ENCODE measurements at places on chromosomes 5 and 9.

GRCh38 chr9:107635803-107636174 is 146.2 kb upstream of the KLF4 start:
- DNase-seq: no peak

GRCh38 chr5:138754699-138755057 is 1.5 kb downstream of the CTNNA1 start:
- no peak for DNase-seq

DNA sequence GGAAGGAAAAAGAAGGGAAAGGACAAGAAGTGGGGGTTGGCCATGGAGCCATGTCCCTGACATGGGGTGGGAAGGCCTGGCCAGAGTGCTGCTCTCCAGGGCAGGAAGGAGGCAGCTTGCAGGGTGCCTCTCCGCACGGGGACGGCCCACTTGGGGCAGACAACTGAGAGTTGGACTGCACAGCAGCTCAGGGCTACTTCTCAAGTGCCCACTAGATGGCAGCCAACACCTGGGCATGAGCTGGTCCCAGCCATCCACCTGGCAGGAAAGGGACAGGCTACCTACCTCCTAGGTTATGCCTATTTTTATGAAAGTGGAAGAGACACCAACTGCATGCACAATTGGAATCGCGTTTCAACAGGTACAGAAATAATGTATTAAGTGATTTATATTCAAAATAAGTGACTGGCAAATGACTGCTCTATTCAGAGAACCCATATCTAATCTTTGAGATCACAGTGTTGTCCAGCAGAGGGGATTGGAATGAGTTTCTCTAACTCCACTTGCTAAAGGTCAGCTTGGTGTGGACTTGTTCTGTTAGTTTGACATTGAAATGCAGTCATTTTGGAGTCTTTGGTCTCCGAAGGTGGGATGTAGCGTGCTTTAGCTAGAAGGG is 113.4 kb downstream of the SYK start:
- DNase-seq: peak; percentile 40

DNA sequence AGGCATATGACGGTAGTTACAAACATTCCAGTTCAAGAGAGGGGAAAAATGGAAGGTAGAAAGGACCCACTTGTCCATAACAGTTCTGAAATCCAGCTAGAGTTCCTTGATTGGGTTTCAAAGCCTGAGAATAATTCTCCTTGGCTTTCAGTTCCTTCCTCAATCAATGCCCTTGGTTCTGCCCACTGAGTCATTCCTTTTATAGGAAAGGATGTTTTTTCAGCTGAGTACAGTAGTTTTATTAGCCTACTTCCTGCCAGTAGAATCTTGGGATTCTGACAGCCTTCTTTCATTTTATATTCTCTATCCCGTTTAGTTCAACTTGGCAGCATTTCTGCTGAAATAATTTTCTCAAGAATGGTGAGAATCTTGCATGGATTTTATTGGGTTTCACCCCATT is 386.9 kb upstream of the SMC2 start:
- no peak for DNase-seq

DNA sequence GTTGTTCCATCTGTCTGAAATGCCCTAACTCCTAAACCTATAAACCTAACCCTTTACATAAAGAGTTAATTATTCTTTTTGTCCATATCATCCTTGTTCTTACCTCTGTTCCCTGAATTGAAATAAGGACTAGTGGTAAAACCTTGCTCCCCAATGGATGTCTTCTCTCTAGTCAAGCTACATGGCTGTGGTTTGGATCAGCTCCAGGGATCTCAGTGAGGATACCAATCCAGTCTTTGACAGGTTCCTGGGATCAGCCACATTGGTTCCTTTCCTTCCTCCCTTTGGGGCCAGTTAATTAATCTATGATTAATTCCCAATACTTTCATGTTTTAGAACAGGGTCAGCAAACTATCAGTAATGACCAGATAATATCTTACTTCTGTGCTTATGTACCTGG is 151.6 kb downstream of the SIL1 start:
- DNase-seq: no peak

- DNase-seq: no peak
Observed at GRCh38 chr5:142319105-142319504, 5.7 kb downstream of the SPRY4 start.

DNA sequence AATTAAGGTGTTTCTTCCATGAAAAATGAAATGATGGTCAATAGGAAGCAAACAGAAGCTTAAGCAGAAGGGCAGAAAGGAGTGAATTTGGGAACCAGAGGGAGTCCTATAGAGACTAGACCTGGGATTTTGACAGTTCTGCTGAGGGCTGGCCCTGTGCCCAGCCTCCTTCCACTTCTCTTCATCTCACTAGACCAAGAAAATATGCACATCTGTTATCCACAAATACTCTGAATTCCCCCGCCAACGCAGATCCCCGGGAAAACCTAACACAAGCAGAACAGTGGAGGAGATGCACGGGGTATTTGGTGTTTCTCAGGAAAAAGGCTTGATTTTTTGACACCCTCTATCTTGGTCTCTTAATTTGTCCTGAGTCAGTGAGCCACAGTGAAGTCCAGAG is 22.7 kb downstream of the GRIA1 start:
- DNase-seq: no peak

- DNase-seq: no peak
Observed at GRCh38 chr9:111023128-111023527, 15.1 kb downstream of the LPAR1 start.

GRCh38 chr9:21153336-21154017 is 11.8 kb upstream of the IFNW1 start:
- DNase-seq: no peak

GRCh38 chr5:145506185-145506850 is 328.8 kb downstream of the PRELID2 start:
- DNase-seq: no peak

DNA sequence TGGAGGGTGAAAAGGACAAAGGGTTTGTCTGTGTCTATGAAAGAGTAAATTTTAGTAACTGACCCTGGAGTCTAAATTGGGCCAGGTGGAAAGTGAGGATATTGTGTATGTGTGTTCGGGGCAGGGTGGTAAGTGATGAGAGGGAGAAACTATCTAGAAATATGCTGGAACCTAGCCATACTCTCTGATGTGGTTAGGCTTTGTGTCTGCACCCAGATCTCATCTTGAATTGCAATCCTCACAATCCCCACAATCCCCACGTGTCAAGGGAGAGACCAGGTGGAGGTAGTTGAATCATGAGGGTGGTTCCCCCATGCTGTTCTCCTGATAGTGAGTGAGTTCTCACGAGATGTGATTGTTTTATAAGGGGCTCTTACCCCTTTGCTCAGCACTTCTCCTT is 60.6 kb downstream of the COMMD10 start:
- DNase-seq: no peak

- DNase-seq: no peak
Observed at GRCh38 chr5:126097876-126098275, 325.3 kb upstream of the GRAMD2B start.

- no peak for DNase-seq
Observed at GRCh38 chr9:130659699-130660248, 4.6 kb upstream of the PRDM12 start.

- no peak for DNase-seq
Observed at GRCh38 chr5:103620851-103621547, 58.4 kb upstream of the NUDT12 start.

GRCh38 chr9:116432051-116432450 is 255.1 kb upstream of the TRIM32 start:
- no peak for DNase-seq

DNA sequence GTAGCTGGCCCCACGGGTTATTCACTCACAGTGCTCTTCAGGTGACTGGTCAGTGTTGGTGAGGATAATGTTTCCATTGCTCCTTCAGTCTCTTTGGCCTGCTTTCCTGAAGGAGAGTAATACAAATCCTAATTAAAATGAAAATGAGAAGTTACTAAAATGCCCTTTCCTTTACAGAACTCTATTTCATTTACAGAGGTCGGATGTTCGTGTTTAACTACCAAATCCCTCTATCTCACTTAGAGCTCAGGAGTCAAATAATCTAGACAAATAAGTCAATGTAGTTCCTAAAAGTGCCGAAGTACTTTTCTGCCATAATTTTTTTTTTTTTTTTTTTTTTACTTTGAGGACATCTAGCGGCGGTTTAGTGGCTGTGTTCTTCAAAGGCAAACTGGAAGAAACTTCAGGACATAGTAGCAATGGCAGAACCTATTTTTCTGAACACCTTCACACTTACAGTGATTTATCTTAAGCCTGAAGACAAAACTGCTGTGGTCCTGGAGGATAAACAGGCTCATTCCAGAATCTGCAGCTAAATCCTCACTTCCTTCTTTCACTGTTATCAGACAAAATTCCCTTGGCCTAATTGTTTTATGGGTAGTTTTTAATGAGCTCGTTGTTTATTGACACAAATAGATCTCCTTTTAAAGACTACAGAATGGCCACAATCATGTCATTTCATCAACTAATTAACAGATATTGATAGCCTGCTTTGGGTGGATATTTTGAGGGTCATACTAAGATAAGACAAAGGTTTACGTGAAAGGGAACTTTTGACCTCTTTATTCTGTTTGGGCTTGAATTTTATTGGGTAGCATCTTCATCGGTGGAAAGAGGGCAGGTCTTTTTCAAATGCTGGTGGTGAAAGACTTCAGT is 207.6 kb upstream of the DMRTA1 start:
- DNase-seq: no peak

- no peak for DNase-seq
Observed at GRCh38 chr5:92364986-92365550, 982.0 kb upstream of the ARRDC3 start.

- no peak for DNase-seq
Observed at GRCh38 chr5:18745988-18746615, 1111.8 kb downstream of the TAF11L14 start.

DNA sequence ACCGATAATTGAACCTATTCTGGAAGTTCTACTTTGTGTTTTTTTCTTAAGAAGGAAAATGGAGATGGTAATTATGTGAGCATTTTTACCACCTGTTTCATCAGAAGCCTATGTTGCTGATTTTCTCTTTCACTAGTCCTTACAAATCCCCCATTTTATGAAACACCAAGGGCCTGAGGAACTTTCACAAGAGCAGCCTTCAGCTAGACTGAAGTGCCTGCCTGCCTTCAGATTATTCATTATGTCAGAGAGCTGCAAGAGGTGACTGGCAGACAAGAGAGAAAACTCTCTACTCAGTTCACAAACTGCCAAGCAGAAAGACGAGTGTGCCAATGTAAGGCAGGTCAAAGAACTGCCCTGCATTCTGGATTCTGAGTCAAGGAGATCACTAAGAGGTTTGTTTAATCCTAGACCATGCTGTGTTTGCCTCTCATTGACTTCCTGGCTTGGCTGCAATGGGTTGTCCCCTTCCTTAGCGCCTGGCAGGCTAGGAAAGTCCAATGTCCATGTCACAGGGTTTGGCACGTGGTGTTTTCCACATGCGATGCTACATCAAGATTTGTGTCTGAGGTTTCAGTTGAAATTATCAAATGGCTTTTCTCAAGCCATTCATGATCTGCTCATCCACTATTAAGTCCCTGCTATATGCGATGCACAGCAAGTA is 143.3 kb downstream of the CDC42SE2 start:
- no peak for DNase-seq

GRCh38 chr9:135615666-135616618 is 23.4 kb downstream of the GLT6D1 start:
- no peak for DNase-seq

GRCh38 chr9:37464006-37464405 is 1.2 kb downstream of the ZBTB5 start:
- DNase-seq: no peak

GRCh38 chr9:107340920-107341632 is 58.0 kb downstream of the RAD23B start:
- DNase-seq: peak; percentile 62

DNA sequence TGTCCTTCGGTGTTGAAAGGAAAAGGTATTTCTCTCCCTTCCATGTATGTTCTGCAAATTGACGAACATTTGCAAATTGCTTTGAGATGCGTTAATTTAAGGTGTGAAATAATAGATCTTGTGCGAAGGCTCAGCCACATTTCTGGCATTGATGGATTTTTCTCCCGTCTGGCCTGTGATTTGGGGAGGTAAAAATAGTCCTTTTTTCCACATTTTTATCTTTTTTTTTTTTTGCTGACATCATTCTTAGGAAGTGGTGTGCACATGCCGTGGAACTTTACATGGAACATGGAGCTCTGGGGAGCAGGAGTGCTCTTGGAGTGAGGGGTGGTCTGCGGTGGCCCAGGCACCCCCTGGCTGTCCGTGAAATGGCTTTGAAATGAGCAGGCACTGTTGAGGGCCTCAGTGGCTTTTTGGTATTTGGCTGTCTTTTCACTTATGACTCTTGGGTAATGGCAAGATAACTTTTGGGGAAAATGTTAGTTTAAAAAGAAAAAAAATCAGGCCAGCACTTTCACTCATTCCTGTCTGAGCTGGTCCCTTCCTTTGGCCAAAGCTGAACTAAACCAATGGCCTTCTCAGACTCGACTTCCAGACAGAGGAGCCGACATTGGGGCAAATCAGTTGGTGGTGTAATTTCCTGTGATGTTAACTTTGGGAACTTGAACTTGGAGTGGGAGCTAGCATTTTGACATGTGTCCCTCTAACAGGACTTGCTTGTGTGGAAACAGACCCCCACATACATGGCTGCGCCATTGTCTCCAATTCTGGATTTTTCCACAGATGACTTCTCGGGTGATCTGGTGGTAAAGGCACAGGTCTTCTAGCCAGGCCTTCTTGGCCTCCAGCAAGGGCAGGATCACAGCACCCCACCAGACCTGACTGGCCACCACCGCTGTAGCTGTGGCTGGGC is 4.2 kb downstream of the NEK6 start:
- no peak for DNase-seq

GRCh38 chr9:136604823-136605525 is 57.7 kb upstream of the EGFL7 start:
- no peak for DNase-seq

DNA sequence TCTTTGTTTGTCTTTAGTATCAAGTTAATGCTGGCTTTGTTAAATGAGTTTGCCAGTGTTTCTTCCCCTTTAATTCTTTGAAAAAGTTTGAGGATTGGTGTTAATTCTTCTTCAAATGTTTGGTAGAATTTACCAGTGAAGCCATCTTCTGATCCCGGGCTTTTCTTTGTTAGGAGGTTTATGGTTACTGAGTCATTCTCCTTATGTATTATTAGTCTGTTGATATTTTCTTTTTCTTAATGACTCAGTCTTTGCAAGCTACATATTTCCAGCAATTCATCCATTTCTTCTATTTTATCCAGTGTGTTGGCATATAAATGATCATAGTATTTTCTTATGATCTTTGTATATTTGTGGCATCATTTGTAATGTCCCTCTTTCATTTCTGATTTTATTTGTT is 74.5 kb upstream of the SPINK5 start:
- no peak for DNase-seq

- no peak for DNase-seq
Observed at GRCh38 chr9:95509851-95510708, 6.7 kb downstream of the PTCH1 start.

GRCh38 chr9:136193127-136193890 is 11.6 kb downstream of the LHX3 start:
- no peak for DNase-seq

All from stimulated activated CD8-positive, alpha-beta memory T cell treated with anti-CD3 and anti-CD28 coated beads, Interleukin-2, amount 100 ng/mL, for 1 hour (primary cell).